Ovary (tissue), 10 donors: ENCODE measurements at places on chromosomes 1 and 21.

DNA sequence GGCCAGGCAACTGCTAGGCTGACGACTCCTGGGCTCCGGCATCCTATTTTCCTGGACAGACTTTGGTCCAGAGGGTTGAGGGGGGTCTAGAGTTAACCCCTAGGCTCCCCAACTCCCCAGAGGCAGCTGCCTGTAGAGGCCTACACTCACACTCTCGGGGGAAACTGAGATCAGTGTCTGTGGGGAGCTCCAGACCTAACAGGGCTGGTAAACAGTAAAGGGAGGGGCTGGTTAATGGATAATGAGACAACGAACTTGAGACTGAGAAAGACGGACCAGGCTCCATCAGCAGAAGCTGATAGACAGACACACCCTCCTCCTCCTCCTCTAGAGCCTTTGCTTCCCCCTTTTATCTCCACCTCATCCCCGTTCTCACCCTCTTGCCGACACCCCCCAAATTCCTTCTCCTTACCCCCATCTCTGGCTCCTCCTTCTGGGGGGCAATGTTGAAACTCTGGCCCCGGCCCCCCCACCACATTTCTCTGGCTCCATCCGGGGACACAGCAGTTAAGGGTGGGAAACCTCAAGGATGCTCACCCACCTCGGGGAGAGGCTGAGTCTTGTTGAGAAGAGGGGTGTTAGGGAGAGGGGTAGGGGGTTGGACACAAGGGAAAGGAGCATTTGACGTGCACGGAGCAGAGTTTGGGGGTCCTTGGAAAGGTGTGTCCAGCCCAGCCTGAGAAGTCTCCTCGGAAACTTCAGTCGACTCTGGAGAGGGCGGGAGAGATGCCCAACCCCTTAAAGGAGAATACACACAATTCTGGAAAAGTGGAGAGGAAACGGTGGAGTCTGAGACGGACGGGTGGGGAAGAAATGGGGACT lies at the start of gene MTMR11:
Gene MTMR11 (minus strand): TSS at position 710 of the 822 bp plus-strand sequence. CDS start 232 bp downstream, at position 478.
- DNase-seq = peak; percentile 62

- DNase-seq = peak; percentile 79
These were observed 41.9 kb downstream of the CD34 start for GRCh38 chr1:207868774-207869721.

DNA sequence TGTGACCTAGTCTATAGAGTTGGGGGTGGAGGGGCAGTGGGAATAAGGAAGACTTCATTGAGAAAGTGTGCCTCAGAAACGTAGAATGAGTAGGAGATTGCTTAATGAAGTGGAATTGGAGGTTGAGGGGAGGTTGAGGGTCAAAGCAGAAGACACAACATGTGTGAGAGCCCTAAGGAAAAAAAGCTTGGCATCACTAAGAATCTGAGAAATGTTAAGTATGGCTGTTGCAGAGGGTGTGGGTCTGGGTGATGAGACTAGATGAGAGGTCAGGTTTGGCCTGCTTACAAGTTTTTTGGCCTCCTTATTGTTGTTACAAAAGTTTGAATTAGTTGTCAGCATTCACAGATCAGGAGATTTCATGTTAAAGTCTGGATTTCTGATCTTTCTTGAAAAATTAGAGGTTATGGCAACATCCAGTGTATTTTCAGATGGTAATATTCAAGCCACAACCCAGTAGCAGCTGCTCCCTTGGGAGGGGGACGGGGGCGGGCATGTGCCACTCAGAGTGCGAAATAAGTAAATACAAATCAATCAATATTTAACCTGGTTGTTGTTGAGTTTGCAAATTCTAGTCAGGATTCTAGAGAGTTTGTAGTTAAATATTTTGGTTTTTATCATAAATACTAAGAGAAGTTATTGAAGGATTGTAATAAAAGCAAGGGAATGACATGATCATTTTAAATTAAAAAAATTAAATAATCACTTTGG lies 4.3 kb downstream of the MAN1A2 start:
- no peak for DNase-seq

GRCh38 chr21:45977396-45977795 lies 4.2 kb upstream of the COL6A1 start:
- DNase-seq = peak; percentile 77

- no peak for DNase-seq
These were observed 135.6 kb downstream of the GPATCH2 start for GRCh38 chr1:217495249-217495648.

DNA sequence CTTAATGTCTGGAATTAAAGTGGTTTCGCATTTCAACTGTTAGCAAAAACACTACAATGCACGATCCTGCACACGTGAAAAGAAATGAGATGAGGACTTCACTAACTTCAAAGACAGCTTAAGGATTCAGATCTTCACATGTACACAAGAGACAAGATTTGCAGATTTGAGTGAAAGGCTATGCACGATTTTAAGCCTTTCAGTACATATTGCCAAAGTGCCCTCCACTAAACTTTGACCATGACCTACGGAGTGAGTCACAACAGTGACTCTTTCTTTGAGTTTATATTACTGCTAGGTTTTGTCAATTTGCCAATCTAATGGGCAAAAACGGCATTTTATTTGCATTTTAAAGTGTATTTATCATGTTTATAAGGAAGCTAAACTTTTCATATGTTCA lies 41.2 kb upstream of the CR1L start:
- no peak for DNase-seq

DNA sequence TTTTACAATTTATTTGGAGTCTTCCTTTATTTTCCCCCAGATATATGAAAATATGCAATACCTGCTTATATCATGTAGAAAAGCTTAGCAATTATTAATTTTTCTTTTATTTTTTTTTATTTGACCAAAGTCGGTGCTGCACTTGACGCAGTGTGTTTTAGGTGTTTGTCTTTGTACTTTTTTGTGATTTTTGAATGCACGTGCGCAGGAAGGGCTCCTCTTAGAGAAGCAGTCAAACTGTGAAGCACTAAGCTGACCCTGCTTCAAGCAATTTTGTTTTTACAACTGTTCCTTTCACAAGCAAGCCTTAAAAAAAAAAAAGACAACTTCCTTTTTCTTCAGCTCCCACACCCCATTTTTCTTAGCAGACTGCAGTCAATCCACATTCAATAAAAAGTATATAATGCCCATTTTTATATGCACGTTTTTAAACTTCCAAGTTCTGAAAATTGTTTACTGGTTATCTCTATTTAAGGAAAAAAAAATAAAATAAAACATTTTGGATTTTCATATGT lies 267.4 kb downstream of the TM2D1 start:
- no peak for DNase-seq

DNA sequence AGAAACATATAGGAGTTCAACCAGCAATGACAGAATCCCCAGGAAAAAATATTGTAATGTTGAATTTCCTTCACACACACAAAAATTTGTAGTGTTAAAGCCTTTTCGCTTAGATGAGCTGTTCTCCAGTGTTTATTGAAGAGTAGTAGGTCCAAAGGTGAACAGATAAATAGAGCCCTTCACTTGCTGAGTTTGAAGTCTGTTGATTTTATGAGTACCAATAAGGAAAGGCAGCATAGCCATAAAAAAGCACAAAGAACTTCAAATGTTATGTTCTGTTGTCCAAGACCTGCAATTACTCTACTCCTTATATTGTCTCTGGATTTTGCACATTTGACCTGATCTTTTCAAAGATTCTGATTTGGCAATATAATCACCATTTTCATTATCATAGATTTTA lies 362.7 kb upstream of the B3GALT2 start:
- DNase-seq = no peak

DNA sequence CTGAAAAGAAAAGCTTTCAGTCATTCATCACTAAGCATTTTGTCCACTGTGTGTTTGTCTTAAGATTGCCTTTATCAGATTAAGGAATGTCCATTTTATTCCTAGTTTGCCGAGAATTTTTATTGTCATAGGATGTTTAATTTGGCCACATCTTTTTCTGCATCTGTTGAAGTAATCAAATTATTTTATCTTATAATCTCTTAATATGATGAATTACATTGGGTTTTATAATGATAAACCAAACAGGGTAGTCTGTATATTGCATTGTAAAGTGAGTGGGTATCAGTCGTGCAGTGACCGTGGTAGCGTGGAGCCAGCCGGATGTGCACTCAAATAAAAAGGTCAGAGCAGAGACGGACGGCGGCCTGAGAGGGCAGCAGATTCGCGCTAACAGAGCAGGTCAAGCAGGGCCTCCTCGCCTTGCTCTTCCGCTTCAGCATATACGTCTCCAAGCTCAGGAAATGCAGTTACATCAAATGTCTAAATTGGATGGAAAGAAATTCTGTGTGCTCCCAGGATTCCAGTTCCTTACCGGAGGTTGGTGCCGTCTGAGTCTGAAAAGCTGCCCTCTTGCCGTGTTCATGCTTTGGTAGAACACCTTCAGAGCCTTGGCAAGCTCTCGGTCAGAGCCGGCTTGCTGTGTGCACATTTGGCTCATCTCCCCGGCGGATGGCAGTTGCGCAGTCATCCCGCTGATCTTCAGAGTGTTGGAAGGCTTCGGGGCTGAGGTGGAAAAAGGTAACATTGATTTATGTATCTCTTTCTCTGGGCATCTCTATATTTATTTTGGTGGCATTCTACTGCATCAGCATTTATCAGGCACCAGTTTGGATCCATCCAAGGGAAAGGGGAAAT lies 51.5 kb downstream of the SCCPDH start:
- no peak for DNase-seq

- no peak for DNase-seq
These were observed 40.1 kb upstream of the LRRC8D start for GRCh38 chr1:89780721-89781120.

GRCh38 chr1:80994934-80995333 lies 805.8 kb upstream of the ADGRL2 start:
- DNase-seq = no peak

GRCh38 chr21:17191346-17191993 lies 321.4 kb upstream of the CXADR start:
- DNase-seq = no peak

DNA sequence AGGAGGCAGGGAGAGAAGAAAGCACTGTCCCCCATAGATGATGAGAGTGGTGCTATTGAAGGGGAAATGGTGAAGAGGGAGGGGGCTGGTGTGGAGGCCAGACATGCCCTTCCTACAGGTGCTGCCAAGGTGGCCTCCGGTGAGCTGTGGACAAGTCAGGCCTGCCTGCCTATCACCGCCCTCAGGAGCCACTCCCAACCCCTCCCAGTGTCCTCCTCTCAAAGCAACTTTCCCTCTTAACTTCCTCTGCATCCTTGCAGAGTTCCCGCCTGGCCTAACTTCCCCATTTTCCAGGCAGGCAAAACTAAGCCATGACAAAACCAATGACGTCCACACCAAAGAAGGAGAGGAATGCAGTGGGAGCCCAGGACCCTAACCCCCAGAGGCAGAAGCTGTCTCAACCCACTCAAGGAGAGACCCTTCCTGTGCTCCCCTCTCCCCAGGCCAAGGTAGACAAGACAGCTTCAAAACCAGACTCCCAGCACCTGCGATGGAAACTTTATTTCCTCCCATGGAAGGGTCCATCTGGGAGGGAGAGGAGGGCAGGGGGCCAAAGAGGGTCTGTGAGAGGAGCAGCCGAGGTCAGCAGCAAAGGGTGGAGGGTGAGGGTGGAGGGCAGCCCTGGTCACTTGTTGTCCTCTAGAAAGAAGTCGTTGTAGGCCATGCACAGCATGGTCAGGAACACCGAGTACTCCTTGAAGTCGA lies 1.0 kb upstream of the S100A6 start:
- DNase-seq = no peak

- no peak for DNase-seq
These were observed 158.7 kb downstream of the NCAM2 start for GRCh38 chr21:21156957-21157356.

- DNase-seq = no peak
These were observed 63.5 kb downstream of the DISC1 start for GRCh38 chr1:231690059-231690458.

GRCh38 chr1:180981596-180982387 lies 40.9 kb downstream of the STX6 start:
- DNase-seq = no peak

- DNase-seq = no peak
These were observed 490.5 kb upstream of the CHRM3 start for GRCh38 chr1:238895911-238896310.

- no peak for DNase-seq
These were observed 140.1 kb downstream of the HMCN1 start for GRCh38 chr1:185874246-185874645.

DNA sequence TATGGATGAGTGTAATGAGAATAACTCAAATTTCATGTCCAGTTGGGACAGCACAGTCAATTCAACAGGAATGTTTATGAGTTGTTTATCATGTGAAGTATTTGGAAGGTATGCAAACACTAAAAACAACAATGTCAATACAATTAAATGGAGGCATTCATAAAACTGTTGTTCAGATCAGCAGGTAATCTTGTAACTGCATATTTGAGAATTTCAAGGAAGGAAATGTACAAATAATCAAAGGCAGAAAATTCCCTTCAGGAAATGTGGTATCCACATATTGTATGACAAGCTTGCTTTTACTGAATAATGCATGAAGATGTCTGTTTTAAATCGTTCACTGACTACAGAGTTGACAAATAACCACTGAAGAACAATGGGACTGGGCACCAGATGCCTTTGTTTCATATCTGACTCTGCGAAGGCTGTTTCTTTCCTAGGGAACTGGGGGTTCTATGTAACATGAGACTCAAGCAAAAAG lies 198.3 kb downstream of the LTN1 start:
- DNase-seq = no peak

DNA sequence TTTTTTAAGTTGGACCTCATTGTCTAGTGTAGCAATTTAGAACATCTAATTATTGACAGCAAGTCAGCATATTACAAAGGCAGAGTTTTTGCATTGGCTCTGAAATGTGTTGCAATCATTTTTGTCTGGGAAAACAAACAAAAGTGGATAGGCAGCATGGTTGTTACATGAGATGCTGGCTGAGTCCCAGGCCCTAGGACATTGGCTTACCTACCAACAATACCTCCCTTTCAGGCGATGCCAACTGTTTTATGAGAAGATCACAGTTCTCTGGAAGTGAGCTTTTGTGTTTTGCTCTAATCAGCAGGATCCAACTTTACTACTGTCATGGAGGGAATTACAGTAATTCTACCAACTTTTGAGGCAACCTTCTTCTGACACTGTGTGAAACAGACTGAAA lies 71.5 kb upstream of the CXADR start:
- DNase-seq = no peak

GRCh38 chr1:167751676-167752075 lies 29.9 kb downstream of the MPZL1 start:
- no peak for DNase-seq

DNA sequence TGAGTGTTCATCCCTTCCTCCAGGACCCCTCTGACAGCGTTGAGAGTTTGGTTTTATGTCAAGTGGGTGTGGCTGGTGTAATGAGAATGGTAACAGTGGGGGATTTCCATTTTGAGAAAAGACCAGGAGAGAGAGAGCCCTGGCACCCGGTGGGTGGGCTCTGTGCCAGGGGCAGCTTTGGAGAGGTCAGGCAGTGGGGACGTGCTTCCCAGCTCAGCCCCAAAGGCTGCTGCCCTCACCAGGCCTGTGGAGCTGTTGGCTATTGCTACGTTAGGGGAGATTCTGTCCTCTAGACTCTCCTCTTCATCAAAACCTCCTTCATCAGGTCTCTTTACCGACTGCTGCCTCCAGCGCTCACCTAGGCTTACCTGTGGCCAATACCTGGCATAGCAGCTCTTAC lies 176.3 kb downstream of the PTPRU start:
- DNase-seq = no peak

- DNase-seq = peak; percentile 82
These were observed 27.2 kb downstream of the XCL1 start for GRCh38 chr1:168603501-168604110.
